Left cardiac atrium (tissue), 4 donors: ENCODE measurements at places on chromosomes 7 and 10.

GRCh38 chr10:86603256-86603655 is 51.1 kb upstream of the OPN4 start:
- no peak for DNase-seq

DNA sequence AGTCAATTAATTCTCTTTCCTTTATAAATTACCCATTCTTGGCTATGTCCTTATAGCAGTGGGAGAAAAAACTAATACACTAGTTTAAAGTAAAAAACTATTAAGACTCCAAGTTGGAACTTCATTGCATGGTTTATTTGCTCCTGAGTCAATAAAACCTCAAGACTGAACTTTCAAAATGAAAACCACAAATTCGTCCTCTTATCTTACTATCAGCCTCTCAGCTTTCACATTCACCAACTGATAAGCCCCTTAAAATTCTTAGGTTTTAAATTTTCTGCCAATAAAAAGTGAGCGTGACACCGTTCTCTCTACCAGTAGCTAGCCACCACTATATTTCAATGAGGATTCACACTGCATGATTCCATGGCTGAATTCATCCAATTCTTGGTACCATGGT is 346.4 kb upstream of the NPSR1 start:
- DNase-seq: no peak

DNA sequence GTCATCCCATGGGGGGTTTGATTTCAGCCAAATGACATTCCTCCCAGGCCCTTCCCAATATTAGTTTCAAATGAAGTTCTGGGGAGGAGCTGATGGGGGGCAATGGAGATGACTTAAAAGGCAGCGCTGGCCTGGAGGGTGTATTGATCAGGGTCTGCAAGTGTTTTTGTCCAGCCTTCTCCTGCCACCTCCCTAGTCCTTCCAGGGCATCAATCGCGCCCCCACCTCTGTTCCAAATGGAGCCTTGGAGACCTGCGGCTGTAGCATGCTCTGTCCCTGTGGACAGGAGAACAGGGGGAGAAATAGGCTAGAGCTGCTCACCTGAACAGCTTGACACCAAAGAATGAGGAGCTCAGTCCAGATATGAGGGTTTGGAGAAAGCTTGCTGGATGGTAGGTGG is 386.8 kb upstream of the PODXL start:
- DNase-seq: no peak

- DNase-seq: no peak
Observed at GRCh38 chr10:107623292-107623691, 458.8 kb upstream of the SORCS1 start.

GRCh38 chr7:711093-711921 is 15.2 kb upstream of the DNAAF5 start:
- DNase-seq: peak; percentile 61

GRCh38 chr7:41682422-41682821 is 20.5 kb downstream of the INHBA start:
- no peak for DNase-seq

DNA sequence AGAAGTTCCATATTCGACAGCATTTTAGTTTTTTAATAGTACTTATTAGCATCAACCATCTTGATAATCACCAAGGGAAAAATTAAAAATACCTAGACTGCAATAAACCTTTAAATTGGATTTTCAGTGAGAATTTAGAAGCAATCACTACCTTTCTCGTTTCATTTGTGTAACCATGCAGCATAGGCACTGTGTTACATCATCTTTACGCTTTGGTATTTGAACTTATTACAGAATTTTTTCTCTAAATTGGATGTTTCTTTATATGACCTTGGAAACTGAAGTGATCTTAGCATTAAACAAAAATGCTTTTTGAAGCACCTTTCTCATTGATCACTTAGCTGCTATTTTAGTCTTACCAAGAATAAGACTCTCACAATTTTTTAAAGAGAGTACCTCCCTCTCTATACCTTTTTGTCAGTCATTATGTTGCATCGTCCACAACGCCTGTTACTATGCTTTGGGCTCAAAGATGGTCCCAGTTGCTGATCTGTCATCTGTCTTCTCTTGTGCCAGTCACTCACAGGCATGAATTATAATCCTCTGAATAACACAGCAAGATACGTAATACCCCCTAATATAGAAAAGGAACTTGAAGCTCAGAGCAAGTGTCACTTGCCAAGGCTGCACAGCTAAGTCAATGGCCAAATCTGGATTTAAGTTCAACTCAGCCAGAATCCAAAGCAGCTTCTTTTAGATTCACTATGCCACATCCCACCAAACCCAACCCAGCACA is 19.6 kb upstream of the ASCC1 start:
- no peak for DNase-seq

GRCh38 chr7:148563583-148564274 is 26.8 kb upstream of the C7orf33 start:
- no peak for DNase-seq

DNA sequence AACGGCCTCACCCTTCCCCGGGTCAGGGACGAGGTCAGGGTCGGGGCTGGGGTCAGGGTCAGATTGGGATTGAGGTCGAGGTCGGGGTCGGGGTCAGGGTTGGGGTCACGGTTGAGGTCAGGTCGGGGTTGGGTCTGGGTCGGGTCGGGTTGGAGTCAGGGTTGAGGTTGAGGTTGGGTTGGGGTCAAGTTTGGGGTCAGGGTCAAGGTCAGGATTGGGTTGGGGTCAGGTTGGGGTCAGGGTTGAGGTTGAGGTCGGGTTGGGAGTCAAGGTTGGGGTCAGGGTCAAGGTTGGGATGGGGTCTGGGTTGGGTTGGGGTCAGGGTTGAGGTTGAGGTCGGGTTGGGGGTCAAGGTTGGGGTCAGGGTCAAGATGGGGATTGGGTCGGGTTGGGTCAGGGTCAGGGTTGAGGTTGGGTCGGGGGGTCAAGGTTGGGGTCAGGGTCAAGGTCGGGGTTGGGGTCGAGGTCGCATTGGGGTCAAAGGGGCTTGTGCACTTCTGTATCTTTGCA is 131.4 kb downstream of the VIPR2 start:
- no peak for DNase-seq

DNA sequence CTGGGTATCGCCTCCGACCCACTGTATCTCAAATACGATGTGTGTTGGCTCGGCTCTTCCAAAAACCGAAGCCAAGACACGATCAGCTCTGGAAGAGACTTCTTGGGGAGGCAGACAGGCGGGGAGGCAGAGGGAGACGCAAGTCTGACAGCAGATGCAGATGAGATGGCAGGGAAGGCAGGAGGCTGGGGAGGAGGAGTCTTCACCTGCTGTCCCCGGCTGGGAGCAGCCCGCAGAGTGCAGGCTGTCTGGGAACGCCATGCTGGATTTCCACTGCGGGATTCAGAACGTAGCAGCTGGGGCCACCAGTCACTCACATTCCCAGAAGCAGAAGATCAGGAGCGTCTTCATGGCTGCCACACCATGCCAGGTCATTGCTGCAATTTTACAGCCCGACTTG is 29.4 kb downstream of the CTBP2 start:
- no peak for DNase-seq

DNA sequence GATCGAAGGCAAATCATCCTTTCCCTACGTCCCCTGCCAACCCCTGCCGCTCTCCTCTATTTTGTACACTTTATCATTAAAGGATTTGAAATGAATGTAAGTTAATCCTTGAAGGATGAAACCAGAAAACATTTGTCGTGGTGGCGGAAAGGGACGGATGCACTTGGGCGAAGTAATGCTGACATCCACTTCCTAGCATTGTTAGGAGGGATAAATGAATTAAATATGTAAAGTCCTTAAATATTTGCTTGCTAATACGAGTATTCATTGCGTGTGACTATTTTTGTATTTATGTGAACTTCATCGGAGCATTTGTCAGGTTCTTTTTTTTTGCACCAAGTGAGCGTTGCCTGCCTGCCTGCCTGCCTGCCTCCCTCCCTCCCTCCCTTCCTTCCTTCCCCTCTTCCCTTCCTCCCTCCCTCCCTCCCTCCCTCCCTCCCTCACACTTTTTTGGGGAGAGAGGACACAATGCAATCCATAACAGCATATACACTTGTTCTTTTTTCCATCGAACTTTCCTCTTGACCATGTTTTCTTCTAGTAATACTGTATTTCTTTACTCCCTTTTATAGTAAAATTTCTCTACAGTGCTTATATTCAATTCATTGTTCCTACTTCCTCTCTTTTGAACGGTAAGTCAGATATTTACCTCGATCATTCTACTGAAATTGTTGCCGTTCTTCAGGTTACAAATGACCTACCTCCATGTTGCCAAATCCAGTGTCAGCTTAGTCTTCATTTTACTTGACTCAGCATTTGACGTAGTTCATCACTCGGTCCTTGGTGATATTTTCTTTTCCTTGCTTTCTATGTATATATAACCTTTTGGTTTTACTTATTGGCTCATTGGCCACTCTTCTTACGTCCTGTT is 831 bp downstream of the CCDC7 start:
- DNase-seq: no peak

GRCh38 chr10:99285881-99286280 is 43.3 kb upstream of the CNNM1 start:
- no peak for DNase-seq

DNA sequence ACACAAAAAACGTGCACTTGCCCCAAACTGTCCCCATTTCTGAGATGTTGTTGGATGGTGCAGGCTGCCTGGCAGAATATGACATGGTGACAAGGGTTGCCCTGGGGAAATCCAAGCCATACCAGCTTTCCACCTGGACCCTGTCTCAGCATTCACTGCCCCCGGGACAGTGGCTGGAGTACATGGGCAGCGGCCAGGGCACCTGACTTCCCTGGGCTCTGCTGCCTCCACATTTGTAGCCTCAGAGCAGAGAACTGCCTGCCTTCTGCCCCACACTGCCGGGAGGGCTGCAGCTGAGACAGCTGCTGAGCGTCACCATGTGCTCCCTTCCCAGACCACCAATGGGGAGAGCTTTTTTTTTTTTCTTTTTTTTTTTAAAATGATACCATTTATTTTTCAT is 222.9 kb upstream of the ZNF32 start:
- no peak for DNase-seq

DNA sequence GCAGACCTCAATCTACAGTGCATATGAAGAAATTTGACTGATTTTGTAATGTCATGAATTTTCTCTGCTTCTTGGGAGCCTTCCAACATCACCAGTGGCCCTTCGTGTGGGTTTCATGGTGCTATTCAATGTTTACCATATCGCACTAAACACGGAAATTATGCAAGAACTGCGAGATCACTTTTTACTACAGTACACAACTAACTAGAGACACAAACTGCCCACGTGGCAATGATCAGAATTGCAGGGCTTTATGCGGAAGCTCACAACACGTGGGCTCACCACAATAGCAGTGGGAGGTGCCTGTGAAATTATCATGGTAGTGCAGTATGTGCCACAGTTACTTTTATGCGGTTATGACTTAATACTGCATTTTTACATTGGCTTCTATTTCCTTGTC is 449.7 kb upstream of the KLF6 start:
- no peak for DNase-seq

- DNase-seq: no peak
Observed at GRCh38 chr7:118731854-118732253, 507.4 kb downstream of the ANKRD7 start.

DNA sequence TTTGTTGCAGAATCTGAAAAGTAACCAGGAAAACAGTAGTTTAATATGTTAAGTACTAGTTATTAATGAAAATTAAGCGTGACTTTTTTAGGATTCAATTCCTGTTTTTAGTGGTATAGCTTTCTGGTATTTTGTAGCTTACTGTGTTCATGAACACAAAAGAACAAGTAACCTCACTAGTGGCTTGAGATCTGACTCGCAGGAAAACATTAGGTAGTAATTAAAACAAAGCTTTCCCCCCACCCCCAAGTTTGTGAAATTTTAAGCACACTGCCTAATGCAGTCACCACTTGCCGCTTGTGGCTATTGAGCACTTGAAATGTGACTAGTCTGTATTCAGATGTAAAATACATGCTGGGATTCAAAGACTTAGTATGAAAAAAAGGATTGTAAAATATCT is 102.5 kb upstream of the RPA3 start:
- no peak for DNase-seq

GRCh38 chr7:498678-499641 is 20.7 kb downstream of the PDGFA start:
- peak; percentile 47 for DNase-seq

GRCh38 chr7:85215098-85215497 is 28.2 kb upstream of the SEMA3D start:
- no peak for DNase-seq

- DNase-seq: no peak
Observed at GRCh38 chr10:12781976-12782375, 219.5 kb downstream of the CCDC3 start.

DNA sequence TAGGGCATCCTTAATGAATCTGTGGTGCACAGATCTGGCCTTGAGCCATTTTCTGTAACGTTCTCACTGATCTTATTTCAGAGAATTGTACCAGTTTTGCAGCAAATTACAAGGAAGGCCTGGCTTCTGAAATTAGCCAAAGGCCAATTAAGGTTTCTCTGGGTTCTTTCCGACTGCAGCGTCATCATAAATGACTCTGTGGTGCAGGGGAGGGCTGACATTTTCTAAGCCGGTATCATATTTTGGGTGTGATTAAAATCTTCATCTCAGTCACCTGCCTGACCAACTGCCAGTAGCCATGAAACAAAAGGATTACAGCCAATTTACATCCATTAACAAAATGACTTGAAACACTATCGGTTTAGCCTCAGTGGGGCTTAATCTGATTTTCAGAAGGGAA is 363.7 kb downstream of the ADRA2A start:
- DNase-seq: no peak

DNA sequence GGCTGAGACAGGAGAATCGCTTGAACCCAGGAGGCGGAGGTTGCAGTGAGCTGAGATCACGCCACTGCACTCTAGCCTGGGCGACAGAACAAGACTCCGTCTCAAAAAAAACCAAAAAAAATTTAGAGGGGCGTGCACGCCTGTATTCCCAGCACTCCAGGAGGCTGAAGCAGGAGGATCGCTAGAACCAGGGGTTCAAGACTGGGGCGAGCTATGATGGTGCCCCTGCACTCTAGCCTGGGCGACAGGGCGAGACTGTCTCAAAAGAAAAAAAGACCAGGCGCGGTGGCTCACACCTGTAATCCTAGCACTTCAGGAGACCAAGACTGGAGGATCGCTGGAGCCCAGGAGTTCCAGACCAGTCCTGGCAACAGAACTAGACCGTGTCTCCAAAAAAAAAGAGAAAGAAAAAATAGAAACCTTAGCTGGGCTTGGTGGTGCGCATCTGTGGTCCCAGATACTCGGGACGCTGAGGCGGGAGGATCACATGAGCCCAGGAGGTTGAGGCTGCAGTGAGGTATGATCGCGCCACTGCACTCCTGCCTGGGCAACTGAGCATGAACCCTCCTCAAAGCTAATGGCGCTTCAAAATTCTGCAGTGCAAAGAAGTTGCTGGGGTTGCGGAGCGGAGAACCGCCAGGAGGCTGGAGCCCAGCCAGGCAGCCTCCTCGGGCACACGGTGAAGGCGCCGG is 382 bp upstream of the MBLAC1 start:
- no peak for DNase-seq

GRCh38 chr10:44511601-44512000 is 126.7 kb upstream of the CXCL12 start:
- DNase-seq: no peak
